ENCODE measurements at places on chromosomes 16 and 17. TPM values are rescaled to one million over a fixed set of nuclear protein-coding genes. Genes with fewer than 3 reads are reported as not detected.

DNA sequence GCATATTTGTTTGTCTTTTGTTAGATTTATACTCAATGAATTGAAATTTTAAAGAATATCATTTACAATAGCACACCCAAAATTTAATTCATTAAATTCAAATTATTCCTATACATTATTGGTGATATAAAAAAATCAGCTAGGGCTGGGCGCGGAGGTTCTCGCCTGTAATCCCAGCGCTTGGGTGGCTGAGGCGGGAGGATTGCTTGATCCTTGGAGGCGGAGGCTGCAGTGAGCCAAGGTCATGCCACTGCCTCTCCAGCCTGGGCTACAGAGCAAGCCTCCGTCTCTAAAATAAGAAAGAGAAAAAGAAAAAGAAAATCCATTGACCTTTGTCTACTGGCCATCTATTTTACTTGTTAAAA, 4.5 kb upstream of the PRDM7 start:
- no peak for DNase-seq

Gene CTRL
- 0.27 TPM for total RNA-seq

Gene LPO
- not detected for total RNA-seq

Gene CMTM2
- total RNA-seq = not detected

Gene CD300LG
- total RNA-seq = not detected

DNA sequence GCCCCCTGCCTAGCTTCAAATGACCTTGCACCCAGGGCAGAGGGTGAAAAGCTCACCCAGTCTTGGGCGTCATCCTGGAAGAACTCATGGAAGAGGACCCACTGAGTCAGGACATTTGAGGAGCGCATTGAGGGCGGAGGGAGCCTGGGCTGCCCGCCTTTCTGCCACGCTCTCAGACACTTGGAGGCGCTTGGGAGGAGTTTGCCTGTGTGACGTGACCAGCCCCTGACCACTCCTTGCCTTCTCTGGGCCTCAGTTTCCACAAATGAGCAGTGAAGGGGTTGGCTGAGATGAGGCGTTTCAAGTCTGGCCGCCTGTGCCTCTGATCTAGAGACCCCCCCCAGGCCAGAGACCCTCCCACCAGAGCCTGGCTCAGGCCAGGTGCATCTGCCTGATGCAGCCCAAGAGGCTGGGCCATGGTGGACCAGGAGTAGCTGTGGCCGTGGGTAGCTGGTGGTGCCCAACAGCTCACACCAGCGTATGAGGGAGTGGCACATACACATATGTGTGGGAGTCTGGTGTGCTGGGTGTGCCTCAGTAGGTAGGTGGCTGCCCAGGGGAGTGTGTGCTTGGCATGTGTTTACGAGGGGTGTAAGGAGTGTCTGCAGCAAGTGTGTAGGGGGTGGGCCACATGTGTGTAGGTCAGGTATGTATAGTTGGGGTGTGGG, 80.2 kb upstream of the TOB1 start:
- no peak for DNase-seq
